ENCODE measurements at places on chromosomes 2 and 18.

GRCh38 chr2:98580656-98581284 is 27.5 kb downstream of the COA5 start:
- no peak for DNase-seq

DNA sequence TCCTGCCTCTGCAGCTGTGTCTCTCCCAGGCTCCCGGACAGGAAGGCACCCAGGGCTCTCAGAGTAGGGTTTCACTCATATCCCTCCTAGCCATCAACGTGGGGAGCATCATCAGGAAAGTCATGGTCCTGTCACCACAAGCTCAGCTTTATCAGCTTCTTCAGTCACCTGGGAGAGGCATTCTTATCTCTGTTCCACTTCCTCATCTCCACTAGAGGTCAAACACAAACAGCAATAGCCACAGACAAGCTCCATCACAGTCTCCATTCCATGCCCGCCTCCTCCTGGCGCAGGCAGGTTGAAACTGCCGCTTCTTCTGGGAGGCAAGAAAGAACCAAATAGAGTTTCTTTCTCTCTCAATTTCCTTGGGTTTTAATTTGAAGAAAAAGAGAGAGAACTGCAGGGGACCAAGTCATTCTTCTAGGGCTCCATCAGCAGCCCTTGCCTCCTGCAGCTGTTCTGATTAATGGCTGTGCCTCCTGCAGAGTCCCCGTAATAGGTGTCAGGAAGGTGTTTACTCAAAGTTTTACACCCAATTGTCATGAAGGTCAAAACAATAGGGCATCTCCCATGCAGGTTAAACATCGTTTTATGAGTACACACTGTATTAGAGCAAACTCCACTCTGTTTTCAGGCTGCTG is 377.9 kb downstream of the TMEM182 start:
- no peak for DNase-seq

- DNase-seq = no peak
Measured at GRCh38 chr2:2827761-2828221, 496.7 kb upstream of the MYT1L start.

- DNase-seq = no peak
Measured at GRCh38 chr2:232998666-232998985, 14.4 kb downstream of the NGEF start.

DNA sequence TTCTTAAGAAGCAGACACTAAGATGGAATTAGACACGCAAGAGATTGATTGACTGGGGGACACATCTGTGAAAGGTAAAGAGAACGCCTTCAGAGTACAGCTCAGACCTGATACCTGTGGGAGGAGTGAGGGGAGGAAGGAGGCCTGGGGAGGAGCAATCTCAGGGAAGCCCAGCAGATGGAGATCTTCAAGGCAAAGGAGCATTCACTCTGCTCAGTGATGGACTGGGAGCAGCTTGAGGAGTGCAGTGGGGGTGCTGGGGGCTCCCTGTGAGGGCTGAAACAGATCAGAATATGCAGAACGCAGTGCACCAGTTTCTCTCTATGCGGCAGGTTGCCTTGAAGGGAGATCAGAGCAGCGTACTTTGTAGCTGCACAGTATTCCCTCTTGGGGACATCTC is 103.7 kb upstream of the ATP8B1 start:
- DNase-seq = no peak

DNA sequence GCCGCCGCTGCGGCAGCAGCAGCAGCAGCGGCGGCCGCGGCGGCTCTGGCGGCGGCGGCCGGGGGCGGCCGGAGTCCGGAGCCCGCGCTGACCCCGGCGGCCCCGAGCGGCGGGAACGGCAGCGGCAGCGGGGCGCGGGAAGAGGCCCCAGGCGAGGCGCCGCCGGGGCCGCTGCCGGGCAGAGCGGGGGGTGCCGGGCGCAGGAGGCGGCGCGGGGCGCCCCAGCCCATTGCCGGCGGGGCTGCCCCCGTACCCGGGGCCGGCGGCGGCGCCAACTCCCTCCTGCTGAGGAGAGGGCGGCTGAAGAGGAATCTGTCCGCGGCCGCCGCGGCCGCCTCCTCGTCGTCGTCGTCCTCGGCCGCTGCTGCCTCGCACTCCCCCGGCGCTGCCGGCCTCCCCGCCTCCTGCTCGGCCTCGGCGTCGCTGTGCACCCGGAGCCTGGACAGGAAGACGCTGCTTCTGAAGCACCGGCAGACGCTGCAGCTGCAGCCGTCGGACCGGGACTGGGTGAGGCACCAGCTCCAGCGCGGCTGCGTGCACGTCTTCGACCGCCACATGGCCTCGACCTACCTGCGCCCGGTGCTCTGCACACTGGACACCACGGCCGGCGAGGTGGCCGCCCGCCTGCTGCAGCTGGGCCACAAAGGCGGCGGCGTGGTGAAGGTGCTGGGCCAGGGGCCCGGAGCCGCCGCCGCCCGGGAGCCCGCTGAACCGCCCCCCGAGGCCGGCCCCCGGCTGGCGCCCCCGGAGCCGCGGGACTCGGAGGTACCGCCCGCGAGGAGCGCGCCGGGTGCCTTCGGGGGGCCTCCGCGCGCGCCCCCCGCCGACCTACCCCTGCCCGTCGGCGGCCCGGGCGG is 646 bp downstream of the PHLPP1 start:
- peak; percentile 31 for DNase-seq

- DNase-seq = peak; percentile 69
Measured at GRCh38 chr2:60880643-60881046, 729 bp upstream of the REL start.

DNA sequence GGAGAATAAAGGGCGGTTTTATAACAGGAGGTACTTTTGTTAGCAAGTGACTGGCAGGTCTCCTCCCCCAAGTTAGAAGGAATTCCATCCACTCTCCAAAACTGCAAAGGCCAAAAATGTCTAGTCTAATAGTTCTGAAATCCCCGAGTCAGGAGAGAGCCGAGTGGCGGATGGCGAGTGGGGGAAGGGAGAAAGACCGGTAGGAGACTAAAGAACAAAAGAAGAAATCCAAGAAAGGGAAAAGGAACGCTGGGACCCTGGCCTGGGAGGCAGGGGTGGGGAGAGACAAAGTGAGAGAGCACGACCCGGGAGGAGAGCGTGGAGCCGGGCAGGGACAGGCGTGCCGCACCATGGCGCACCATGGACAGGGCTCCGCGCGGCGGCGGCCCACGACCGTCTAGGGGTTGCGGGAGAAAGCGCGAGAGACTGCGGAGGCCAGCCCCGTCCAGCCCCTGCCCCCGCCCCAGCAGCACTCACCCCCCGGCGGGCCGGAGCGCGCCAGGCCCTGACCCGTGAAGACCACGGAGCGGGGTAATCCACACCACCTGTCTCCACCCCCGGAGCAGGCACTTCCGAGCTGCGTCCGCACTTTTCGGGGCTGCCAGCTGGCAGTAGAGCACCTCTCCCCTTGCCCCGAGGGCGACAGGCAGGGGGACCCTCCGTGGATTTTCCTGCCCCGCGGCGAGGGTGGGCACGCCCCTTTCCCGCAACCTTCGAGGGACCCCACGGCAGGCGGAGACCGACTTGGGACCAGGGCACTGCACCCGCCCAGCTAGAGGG is 1.6 kb downstream of the CDH2 start:
- DNase-seq = no peak

DNA sequence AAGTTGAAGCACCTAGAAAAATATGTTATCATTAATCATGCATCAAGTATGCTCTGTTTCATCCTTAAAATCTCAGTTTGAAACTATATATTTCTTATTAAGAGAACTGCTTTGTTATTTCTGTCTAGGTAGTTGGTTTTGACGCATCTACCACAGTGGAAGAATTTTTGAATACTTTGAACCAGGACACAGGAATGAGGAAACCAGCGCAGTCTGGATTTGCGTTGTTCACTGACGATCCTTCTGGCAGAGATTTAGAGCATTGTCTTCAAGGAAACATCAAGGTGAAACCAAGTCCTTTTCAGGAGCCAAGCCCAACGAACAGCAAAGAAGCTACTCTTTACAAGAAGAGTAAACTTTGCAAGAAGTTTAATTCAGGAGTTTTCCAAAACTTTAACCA is 30.1 kb upstream of the DYNC2LI1 start:
- DNase-seq = no peak

- DNase-seq = no peak
Measured at GRCh38 chr2:107553539-107553938, 273.2 kb upstream of the RGPD4 start.

GRCh38 chr2:226583715-226584114 is 215.9 kb downstream of the IRS1 start:
- DNase-seq = no peak

GRCh38 chr2:220913384-220913783 is 658.7 kb downstream of the EPHA4 start:
- DNase-seq = no peak

- DNase-seq = no peak
Measured at GRCh38 chr2:235324324-235324723, 169.5 kb upstream of the AGAP1 start.

GRCh38 chr2:188645986-188646385 is 328.2 kb upstream of the COL3A1 start:
- DNase-seq = no peak

DNA sequence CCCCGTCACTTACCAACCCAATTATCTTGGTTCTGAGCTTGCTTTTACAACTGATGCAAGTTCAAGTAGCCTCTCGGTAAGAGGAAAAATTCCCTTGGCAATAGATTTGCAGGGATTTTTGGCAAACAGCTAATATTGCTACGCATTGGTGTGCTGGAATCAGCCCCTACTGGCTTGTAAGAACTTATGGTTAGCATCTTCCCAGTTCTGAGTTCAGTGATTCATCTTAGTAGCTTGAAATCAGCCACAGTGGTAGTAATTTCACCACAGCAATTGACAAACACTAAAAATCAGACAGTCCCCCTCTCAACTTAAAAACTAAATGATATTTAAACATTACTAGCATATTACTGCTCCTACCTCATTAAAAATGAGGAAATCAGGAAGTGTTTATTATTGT is 5.9 kb upstream of the RAX start:
- no peak for DNase-seq

- no peak for DNase-seq
Measured at GRCh38 chr2:68206793-68207192, 45.5 kb downstream of the PPP3R1 start.

- DNase-seq = no peak
Measured at GRCh38 chr2:72096181-72096580, 51.5 kb downstream of the CYP26B1 start.

DNA sequence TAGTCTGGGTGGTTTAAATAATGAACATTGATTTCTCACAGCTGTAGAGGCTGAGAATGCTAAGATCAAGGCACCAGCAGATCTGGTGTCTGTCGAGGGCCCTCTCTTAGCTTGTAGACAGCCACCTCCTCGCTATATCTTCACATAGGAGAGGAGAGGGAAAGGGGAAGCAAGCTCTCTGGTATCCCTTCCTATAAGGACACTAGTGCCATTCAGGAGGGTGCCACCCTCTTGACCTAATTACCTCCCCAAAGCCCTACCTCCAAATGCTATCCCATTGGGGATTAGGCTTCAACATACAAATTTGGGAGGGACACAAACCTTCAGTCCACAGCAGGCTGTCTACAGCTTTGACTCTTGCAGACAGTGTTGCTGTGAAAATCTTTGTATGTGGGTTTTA is 76.7 kb downstream of the BOLA3 start:
- no peak for DNase-seq

DNA sequence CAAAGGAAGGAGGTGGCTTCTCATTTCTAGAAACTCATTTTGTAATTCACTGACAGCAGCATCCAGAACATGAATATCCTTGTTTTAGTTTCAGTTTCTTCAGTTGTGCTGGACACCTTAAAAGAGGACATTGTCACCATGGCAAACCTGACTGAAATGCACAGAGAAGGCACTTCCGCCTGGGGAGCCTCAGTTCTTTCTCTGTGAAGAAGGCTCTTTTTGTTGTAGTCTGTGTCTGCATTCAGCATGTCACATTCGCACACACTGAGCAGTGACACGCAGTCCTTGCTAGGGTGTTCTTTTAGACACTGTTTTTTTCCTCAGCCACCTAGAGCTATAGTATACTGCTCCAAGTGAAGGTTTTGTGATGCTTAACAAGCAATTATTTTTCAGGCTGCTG is 9.5 kb upstream of the RPRM start:
- no peak for DNase-seq

GRCh38 chr18:44548291-44549221 is 132.1 kb upstream of the SETBP1 start:
- DNase-seq = no peak

DNA sequence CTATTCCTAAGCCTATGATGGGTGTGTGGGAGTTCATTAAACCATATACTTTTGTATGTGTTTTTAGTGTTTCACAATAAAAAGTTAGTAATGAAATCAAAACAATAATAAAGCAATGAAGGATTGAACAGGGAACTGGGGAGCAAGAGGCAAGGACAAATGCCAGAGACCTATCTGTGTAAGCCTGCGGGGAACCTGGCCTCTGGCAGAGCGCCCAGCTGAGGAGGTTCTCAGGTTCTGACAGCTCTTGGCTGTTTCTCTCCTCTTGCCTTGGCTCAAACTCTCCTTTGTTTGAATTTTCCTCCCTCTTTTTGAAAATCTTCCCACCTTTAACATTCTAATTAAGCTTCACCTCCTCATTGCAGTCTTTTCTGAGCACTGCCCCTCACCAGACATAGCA is 200.0 kb upstream of the NCKAP5 start:
- no peak for DNase-seq

DNA sequence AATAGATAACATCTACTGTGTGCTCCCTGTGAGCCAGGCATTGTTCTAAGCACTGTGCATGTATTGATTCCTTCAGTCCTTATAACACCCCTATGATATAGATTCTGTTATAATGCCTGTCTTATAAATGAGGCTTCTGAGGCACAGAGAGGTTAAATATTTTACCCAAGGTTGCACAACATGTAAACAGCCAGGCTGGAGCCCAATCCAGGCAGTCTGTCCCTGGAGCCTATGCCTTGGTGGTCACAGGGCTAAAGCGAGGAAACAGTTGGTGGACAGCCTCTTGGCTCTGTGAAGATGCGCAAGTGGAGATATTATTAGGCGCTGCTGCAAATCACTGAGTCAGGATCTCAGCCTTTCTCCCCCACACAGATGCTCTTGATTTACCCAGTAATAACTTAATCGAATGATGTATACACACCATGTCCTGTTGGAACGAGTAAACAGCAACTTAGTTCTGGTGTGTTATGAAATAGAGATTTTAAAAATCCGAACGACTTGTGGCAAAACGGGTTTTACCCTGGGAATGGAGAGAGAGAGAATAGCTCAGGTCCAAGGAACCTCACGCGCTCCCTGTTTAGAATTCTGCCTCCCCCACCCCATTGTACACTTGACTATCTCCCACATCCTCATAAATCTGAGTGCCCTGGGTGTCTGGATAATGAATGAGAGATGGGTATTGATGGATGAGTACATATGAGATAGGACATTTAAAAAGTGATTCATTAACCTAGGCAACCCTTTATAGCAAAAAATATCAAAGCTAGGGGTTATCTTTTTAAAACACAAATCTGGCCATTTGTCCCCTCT is 231.9 kb downstream of the BCL2 start:
- DNase-seq = no peak

GRCh38 chr2:16311521-16312440 is 353.9 kb downstream of the CYRIA start:
- DNase-seq = no peak

- DNase-seq = no peak
Measured at GRCh38 chr18:7230626-7231349, at the start of gene LRRC30. TSS of gene LRRC30 (plus strand) at chr18:7231089. CDS start at chr18:7231139, 50 bp downstream.

DNA sequence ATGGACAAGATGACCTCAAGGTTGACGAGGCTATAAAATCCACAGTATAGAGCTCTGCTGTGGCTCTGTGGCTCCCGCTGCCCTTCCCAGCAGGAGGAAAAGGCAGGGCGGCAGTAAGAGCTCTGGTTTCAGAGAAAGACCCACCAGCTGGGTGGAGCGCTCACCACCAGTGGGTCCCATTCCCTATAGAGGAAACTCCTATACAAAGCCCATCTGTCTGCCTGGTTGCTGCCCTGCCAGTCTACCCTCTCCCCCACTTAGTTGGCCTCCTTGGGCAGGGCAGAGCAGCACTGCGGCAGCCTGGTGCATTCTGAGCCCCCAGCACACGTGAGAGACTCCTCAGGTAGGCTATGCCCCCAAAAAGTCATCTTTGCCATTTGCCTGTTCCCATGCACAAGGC is 26.5 kb downstream of the TNS1 start:
- DNase-seq = no peak

Data from stimulated activated CD8-positive, alpha-beta memory T cell treated with anti-CD3 and anti-CD28 coated beads, Interleukin-12 subunit alpha, Interleukin-12 subunit beta, amount 100 ng/mL, for 1 hour (primary cell).